ENCODE measurements at places on chromosomes 2 and 18.

DNA sequence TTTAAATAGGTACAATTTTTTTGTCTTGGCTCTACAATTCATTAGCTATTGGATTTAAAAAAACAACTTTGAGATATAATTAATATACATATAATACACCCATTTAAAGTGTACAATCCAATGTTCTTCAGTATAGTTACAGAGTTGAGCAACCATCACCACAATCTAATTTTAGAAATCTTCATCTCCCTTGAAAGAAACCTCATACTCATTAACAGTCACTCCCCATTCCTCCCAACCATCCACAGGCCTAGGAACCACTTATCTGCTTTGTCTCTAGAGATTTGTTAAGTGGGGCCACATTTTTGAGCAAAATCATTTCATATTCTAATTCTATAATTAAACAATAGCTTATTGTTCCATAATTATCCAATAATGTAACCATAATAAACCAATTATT lies 32.6 kb downstream of the MRPL33 start:
- no peak for DNase-seq

DNA sequence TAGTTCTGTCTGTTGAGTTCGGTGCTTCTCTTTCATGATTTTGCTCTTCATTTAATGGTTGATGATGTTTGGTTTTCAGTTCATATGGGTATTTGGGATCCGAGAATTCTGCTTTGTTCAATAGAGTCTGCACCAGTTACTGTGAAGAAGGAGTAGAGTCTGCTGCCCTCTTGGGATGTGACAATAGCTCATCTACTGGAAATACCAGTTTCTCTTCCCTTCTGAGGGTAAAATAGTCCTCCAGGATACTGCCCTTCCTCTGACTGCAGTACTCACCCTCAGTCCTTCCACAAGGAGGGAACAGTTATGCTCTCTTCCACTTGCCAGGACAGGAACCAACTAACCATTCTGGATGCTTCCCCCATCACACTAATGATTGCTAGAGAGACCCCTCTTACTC lies 12.5 kb upstream of the TNFAIP6 start:
- no peak for DNase-seq

DNA sequence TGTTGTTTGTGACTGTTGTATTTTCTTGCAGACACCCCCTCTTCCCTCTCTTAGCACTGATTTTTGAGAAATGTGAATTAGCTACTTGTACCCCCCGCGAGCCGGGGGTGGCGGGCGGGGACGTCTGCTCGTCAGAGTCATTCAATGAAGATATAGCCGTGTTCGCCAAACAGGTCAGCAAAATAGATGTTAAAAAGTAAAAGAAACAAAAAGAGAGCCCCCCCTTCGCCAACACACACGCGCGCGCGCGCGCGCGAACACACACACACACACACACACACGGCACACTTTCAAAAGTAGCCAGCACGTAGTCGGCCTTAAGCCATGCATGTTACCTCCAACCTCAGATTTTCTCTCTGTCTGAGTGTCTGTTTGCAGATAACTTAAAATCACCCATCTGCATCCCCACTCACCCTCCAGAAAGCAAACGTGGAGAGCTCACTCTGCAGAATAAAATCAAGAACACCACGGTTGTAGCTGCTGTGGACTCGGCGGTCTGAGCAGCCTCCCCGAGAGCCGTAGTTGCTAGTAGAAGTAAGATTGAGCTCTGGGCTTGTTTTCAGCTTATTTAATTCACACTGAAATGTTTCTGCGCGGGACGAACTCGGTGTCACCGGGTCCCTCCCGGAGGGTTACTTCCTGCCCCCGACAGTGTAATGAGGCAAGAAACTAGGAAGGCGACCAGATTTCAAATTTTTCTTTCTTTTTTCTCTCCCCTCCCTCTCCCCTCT lies 5.1 kb downstream of the MEIS1 start:
- no peak for DNase-seq

DNA sequence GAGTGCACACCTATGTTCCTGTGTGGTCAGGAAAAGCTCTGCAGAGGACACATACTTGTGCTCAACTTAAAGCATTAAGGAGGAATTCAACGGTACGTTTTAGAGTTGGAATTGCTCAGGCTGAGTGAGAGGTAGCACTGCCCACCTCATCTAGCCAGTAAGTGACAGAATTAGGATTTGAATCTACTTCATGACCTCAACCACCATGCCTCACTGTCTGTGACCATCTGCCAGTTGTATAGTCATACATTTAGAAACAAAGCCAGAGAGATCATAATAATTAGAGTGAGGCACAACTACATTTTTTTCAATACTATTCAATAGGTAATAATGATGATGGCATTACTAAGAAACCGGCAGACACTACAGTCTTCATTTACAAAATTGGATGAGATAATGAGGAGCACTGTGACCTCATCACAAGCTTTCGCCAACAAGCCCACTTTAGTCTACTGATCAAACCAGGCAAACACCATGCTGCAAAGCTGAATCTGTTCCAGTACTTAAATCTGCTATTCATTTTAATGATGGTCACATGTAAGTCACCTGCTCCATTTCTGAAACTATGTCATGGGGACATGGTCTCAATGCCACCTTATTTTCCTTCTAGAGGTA lies 1018.4 kb downstream of the TMEM182 start:
- DNase-seq = no peak

DNA sequence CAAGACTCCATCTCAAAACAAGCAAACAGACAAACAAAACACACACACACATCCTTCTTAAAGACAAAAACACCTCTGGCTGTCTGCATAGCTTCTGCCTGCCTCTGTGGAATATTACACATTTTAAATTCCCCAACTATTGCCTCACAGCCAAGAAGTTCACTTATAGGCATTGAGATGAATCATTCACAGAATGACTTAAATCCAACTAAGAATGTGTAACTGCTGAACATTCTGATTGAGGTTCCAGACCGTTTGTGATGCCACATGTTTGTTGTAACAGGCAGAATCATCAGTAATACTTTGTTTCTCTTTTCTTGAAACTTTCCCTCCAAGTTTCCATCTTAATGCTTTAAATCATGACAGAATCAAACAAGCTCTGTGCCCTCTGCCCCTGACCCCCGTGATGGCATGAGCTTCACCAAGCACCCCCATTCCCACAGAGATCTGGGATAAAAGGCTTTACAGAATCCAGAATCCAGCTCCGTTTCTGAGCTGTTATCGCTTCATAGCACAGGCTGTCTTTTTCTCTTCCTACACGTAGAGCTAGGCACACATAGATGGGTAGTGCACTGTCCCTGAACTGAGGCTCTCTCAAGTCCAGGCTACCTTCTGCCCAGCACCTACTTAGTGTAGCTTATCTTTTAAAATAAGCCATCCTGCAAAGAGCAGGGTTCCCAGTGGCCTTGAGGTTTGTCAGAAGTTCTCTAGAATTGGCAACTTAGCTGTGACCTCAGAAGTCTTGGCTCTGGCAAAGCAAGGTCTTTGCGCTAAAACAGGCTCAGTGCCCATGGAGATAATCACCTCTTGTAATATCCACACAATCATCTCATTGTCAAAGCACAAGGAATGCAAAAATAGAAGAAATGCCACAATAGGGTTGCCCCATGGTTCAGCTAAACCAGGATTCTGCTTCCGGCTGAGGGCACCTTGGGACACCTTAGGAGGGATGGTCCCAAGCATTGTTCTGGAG lies 32.9 kb downstream of the EPAS1 start:
- no peak for DNase-seq

DNA sequence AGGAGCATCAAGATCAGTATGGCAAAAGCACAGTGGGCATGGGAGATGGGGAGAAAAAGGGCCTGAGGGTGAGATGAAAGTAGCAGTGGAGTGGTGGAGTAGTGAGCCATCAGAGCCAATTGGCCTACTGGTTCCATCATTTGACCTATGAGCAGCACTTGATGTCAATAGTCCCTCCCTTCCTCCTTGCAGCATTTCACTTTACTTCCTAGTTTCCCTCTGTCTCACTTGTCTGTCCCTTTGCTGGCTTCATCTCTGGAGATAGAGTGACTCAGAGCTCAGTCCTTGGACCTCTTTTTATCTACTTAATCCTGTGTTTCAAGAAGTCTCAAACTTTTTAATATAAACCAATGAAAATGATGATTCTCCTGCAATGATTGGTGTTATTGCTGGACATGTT lies 32.1 kb downstream of the FBXO48 start:
- no peak for DNase-seq

DNA sequence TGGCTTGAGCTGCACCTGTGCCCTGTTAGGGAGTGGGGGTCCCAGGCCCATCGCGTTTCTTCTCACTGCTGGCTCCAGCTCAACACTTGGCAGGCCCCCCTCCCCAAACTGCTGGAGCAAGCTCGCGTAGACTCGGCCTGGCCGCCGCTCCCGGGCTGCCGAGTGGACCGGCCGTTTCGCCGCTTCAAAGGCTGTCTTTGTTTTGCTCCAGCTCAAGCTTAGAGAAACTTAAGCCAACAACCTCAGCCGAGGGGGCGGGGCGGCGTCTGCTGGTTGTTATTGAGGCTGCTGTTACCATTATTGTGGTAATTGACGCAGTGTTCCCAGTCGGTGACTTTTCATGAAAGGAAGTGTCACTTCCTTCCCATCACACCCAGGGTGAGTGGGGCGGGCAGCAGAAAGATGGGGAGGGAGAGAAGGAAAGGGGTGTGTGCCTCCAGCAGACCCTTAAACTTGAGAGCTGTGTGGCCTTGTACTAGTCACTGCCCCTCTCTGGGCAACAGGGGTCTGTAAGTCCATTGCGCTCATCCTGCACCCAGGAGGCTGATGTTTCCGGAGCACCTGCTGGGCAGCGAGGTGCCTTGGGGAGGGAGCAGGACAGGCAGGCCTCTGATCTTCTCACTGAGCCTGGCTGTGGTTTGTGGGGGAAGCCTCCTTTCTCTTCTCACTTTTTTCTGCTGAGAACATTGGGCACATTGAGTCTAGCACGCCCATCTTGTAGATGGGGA lies 2.1 kb downstream of the ARID5A start:
- DNase-seq = no peak

GRCh38 chr2:37718515-37719161 lies 47.2 kb upstream of the CDC42EP3 start:
- DNase-seq = no peak

Measured in NCI-H2081 treated with DMSO at 0.1 percent for 48 hours (cell line).